ENCODE measurements at places on chromosomes 2 and 18.
A peak's percentile ranks its signal among the peaks of the same experiment; 100 is the strongest.

DNA sequence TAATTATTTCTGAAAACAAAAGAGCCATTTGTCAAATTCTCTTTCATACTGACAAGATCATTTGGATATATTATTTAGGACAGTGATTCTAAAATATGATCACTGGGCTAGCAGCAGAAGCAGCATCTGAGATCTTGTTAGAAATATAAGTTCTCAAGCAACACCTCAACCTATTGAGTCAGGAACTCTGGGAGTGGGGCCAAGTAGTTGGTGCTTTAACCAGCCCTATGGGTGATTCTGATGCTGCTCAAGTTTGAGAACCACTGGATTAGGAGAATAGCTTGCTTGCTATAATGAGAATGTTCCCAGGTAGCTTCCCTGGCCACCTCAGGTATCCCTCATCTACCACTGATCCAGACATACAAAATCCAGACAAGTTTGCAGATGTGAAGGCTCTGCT, 466.9 kb upstream of the CELF4 start:
- DNase-seq, result no peak

GRCh38 chr2:44940732-44941464, 604 bp upstream of the SIX3 start:
- DNase-seq, result no peak

DNA sequence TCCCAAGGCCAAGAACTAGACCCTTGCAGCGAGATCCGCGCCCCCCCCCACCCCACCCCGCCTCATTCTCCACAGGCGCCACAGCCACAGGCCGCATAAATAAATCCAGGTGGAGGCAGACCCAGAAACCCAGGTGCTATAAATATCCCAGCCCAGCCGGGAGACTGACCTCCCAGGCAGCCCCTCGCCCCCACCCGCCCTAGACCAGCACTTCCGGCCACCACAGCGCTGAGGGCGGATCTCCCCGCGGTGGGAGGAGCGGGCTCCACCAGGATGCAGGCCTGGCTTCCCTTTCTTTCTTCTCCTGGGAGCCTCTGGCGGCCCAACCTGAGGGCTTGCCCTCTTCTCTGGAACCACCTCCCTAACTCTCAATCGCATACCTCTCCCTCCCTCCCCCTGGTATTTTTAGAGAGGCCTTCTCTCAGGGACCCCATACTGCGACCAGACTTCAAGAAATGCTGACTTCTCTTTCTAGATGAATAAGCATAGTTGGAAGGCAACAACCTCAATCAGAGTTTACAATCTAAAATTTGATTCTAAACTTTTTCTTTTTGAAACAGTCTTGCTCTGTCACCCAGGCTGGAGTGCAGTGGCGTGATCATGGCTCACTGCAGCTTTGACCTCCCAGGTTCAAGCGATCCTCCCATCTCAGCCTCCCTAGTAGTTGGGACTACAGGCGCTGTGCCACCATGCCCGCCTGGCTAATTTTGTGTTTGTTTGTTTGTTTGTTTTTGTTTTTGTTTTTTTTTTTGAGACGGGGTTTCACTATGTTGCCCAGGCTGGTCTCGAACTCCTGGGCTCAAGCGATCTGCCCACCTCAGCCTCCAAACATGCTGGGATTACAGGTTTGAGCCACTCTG, 55.0 kb downstream of the PKDCC start:
- DNase-seq, result no peak

DNA sequence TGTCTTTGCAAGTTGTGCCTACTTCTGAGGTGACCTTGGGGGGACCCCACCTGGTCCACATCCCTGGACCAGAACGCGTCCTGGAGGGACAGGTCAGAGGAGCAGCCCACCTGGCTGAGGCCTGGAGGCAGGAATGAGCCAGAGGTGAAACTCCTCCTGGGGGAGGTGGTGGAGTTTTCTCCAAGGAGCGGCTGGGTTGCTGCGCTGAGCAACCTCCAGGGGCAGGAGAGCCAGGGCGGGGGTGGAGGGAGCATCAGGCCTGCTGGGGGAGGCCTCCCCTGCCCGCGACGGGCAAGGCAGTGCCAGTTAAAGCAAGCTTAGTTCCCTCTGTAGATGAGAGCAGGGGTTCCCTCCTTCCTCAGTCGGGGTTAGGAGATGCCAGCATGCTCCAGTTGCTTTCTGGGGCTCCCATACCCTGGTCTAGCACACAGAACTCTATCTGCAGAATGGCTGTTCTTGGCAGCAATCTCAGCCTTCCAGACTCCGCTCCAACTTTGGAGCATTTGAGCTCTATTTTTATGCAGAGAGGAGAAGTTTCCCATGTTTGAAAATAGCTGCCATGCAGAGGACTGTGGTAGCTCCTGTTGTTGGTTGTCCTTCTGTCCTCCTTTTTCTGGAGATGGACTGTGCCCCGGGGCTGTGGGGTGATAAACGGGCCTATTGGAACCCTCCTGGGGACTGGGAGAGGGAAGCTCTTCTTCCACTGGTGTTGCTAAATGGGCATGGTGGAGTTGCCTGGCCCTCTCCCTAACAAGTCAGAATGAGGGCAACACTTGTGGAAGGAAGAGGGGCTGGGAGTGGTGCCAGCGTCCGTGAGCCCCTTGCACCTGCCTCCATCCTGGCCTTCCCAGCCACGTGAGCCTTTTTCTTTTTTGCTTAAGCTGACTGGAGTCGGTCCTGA, 39.1 kb downstream of the B3GNT2 start:
- no peak for DNase-seq

GRCh38 chr2:17245906-17246305, 272.3 kb downstream of the RAD51AP2 start:
- no peak for DNase-seq

- no peak for DNase-seq
These were observed 341.2 kb downstream of the ALK start for GRCh38 chr2:29580223-29580622.

- DNase-seq, result no peak
These were observed 28.3 kb upstream of the STARD7 start for GRCh38 chr2:96236882-96237281.

DNA sequence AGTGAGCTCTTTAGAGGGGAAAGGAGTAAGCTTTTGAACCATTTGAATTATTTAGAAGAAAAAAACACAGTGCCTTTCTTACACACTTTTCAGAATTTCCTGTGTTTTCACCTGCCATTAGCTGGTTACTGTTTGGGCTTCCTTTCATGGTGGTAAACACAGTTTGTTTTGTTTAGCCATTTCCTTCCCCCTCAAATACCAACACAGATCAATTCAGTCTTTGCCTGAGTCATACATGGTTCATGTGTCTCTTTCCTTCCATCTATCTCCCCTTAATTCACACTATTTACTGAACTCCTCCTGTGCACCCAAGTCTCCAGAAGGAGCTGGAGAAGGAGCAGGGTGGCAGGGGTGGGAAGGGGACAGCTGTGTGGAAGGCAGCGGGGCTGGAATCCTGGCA, 45.0 kb downstream of the TCF7L1 start:
- DNase-seq, result no peak

DNA sequence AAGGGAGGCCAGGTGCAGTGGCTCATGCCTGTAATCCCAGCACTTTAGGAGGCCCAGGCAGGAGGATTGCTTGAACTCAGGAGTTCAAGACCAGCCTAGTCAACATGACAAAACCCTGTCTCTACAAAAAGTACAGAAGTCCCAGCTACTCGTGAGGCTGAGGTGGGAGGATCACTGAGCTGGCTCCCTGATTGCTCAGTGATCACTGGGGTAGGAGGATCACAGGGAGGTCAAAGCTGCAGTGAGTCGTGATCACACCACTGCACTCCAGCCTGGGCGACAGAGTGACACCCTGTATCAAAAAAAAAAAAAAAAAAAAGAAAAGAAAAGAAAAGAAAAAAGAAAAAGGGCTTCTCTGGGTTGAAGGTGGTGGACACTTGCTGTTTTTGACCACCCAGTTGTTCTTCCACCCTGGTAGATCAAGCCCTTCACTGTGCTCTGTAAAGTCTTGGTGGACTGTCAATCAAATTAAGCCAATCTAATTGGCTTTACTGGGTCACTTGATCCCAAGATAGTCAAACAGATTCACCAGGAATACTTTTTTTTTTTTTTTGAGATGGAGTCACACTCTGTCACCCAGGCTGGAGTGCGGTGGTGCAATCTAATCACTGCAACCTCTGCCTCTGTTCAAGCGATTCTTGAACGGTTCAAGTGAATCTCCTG, 191.6 kb downstream of the AGPS start:
- no peak for DNase-seq

- DNase-seq, result no peak
These were observed 1.6 kb downstream of the CD8A start for GRCh38 chr2:86788881-86789686.

- no peak for DNase-seq
These were observed 31.1 kb upstream of the EIF2AK3 start for GRCh38 chr2:88658326-88658725.

GRCh38 chr2:106107509-106108131, 86.5 kb downstream of the UXS1 start:
- no peak for DNase-seq

DNA sequence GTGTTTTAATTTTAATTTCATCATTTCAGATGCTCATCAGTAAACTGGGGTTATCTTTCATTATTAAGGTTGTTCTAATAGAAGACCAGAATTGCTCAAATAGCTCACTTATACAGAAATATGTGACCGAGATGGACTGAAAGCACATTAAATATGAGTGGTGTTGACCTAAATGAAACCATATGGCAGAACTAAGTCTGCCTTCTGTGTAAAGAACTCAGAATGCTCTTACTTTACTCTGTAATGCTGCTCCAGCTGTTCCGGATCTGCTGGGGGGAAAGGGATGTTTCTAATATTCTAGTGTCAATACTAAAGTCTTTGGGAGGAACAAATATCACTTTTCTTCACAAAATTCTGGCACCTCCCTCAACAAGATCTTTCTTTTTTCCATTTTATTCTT, 131.0 kb downstream of the DPP4 start:
- no peak for DNase-seq

GRCh38 chr18:3603421-3604234, 153.7 kb downstream of the TGIF1 start:
- DNase-seq, result peak; percentile 70

DNA sequence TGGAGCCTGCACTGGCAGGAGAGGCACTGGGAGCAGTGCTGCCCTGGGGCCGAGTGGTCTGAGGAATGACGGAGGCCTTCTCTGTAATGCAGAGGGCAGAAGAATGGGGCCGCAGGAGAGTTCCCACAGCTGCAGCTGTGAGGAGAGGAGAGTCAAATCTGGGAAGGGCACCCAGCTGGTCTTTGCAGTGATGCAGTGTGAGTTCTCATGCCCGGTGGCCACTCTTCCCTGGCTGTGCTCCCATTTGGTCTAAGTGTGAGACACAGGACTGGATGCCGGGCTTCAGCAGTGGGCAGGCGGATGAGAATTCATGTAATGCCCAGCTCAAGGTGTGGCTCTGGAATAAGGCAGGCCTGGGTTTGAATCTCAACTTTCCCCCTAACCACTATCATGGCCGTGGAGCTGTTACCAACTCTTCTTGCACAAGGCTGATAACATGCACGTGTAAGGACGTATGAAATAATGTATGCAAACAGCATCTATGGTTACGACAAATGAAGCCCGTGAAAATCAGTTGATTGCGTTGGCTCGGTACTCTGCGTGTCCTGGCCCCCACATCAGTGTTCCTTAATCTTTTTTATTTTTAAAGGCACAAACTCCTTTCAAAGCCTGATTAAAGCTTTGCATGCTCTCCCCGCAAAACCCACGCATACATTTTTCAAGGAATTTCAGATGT, 71.6 kb downstream of the ACKR3 start:
- DNase-seq, result no peak

GRCh38 chr2:54579061-54579681, 123.0 kb downstream of the SPTBN1 start:
- no peak for DNase-seq

- no peak for DNase-seq
These were observed 18.3 kb upstream of the ANKRD53 start for GRCh38 chr2:70959851-70960832.

GRCh38 chr2:102147935-102148334, 5.4 kb downstream of the IL1R1 start:
- DNase-seq, result no peak

GRCh38 chr2:171837736-171838135, 56.3 kb downstream of the SLC25A12 start:
- DNase-seq, result no peak

DNA sequence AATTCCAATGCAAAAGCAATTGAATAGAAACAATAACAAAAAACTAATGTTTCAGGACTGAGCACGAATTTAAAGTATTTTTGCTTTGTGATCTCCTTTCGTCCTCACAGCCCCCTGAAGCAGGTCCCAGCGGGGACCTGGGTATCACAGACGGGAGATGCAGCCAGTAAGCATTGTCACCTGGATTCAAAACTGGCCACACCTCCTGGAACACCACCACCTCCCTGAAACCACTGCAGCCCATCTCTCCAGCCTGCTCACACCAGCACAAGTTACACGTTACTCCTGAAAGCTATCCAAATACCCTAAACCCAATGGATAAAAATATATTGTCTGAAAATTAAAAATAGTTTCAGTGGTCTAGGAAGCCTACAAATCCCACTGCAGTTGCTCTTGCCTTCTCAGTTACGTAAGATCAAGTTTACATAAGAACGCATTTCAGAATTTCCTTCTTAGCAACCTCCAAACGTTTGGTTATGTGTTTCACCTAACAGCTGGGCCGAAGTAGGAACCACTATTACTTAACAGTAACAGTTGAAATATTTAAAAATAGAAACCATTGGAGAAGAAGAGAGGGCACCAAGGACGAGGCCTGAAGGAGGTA, 178.0 kb downstream of the HDAC4 start:
- DNase-seq, result no peak

DNA sequence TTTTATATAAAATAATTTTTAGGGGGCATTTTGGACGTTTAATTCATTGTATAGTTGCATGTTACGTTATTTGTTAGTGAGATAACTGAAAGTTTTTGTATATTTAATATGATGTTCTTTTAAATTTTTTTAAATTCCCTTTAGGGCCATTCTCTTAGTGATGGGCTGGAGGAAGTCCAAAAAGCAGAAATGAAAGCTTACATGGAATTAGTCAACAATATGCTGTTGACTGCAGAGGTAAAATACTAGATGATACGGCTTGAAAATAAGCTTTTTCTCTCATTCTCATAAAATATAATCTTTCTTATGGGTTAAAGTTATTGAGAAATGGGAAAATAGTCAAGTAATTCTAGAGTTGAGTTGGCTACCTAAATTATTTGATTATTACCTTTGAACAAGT, 58.9 kb downstream of the MTX2 start:
- DNase-seq, result no peak

DNA sequence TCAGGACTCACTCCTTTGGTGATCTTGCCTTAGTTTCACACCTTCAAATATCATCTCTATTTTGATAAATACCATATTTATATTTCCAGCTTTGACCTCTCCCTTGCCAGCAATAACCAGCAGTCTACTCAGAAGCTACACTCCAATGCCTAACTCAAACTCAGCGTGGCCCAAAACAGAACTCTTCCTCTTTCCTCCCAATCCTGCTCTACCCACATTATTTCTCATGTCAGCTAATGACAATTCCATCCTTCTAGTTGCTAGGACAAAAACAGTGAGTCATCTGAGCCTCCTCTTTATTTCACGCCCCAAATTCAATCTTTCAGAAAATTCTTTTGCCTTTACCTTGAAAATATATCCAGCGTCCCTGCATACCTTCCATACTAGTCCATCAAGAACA, 23.5 kb downstream of the CYRIA start:
- no peak for DNase-seq

GRCh38 chr2:217225596-217225995, 365.7 kb upstream of the TNP1 start:
- DNase-seq, result no peak

Data from D341Med (cell line).